Anterior cingulate cortex (tissue), 58 donors: ENCODE measurements at places on chromosomes 11 and 22.
A peak's percentile ranks its signal among the peaks of the same experiment; 100 is the strongest.

- DNase-seq = no peak
These were observed 29.9 kb downstream of the CHRDL2 start for GRCh38 chr11:74701351-74701750.

DNA sequence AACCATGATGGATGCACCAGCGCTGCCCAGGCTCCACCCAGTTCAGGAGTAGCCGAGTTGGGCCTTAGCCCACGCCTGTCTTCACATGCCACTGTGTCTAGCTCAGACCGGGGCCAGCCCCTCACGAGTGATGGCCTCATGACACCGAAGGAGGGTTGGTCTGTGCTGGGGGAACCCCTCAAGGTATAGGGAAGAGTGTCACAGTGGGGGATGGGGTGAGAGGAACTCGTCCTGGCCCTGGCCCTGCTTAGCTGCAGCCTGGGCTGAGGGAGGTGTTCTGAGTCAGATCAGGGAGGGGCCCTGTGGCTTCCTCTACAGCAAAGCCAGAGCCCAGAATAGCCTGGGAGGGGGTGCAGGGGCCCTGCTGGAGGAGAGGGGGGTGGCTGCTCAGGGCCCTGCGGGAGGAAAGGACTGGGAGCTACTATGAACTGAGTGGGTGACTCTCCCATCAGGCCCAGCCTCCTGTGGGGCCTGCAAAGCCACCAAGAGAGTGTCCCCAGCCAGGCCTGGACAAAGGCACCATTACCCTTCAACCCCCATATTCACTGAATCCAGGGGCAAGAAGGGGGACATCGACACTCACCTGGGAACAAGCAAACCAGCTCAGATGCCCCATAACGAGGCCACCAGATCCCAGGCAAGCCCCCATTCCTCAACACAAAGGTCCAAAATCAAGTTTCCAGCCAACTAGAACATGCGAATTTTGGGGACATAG lies 41.2 kb downstream of the IGLL5 start:
- DNase-seq = no peak

DNA sequence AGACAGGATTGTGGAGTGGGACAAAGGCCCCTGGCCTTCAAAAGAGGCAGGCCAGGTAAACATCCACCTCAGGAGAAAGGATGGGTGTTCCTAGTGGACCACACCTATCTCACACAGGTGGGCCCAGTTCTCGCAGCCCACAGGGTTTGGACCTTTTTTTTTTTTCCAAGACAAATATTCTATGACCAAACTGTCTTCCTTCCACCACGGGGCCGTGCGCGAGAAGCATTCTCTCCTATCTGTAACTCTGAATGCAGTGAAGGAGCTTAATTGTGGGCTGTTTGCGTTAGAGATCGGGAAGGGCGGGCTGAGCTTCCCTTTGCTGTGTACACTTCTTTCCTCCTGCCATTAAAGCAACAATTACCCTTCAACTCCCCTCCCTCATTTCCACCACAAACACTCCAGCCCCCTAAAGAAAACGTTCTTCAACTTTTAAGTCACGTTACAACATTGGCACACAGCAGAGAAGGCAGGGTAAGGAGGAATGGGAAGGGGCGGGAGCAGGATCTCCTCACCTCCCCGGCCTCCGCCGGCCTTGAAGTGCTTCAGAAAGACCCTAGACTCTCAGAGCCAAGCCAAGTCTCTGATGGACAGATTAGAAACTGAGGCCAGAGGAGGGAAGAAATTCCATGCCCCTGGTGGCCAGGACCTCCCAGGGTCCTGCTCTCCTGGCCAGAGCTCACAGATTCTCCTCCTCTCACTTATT lies 238.4 kb downstream of the BUD13 start:
- DNase-seq = no peak

DNA sequence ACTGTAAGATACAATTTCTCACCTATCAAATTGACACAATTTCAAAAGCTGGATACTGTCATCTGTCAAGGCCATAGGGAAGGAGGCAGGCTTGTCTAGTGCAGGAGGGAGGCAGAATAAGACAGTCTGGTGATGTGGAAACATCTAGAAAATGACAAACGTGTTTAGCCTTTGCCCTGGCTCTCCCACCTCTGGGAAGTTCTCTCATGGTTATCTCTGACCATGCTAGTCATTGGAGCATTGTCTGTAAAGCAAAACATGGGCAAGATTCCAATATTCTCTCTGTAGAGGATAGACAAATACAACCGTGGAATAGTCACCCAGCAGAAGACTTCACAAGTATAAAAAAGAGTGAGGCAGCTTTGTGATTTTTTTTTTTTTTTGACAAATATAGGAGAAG lies 9.1 kb upstream of the SERHL2 start:
- no peak for DNase-seq

DNA sequence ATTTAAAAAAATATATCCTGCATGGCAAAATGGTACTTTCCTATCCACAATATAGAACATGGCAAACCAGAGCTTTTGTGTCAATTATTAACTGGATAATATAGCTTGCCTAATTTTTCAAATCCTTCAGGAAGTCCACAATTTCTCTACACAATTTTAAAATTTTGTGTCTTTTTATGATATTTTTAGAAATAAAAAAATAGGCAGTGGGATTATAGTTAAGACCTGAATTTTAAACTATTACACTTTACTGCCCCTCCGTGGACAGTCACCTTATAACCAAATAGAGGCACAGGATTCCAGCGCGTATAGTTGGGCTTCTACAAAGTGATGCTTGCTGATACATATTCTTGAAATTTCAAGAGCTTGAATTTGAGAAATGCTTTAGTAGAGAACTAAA lies 2.1 kb upstream of the DMC1 start:
- peak; percentile 4 for DNase-seq

DNA sequence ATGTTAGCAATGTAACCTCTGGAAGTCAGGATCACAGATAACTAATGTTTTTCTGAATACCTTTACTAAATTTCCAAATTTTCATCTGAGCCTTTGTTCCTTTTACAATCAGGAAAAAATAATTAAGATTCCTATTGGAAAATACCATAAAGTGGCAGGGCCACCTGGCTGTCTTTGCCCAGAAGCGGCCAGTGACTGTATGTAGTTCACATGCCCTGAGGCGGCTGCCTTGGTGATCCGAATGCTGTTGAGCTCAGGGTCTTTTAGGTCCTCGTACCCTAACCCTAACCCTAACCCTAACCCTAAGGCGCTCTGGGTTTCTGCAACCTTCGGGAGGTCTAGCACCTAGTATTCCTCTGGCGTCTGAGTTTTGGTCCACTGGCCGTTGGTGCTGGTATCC lies 8.5 kb upstream of the ARFGAP3 start:
- no peak for DNase-seq

GRCh38 chr11:2529173-2529572 lies 84.4 kb downstream of the KCNQ1 start:
- no peak for DNase-seq

DNA sequence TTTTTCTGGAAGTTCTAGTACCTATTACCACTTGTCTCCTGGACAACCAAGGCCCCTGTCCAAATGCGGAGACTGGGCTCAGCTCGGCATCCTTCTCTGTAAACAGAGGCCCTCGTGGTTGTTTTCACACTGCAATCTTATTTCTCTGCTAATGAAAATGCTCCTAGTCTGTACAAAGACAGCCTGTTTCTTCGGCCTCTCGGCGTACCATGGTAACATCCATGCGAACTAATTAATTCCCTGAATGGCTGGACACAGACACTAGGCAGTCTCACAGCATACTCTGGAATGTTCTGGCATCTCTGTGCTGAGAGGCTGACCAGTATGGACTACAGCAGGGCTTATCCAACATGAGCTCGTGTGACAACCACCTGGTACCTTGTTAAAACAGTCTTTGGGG lies 5.7 kb downstream of the POLR3H start:
- DNase-seq = peak; percentile 65

GRCh38 chr22:37971475-37972434 lies 12.6 kb downstream of the SOX10 start:
- DNase-seq = no peak
